ENCODE measurements at places on chromosomes 13 and 19. TPM values are rescaled to one million over a fixed set of nuclear protein-coding genes. Genes with fewer than 3 reads are reported as not detected.

DNA sequence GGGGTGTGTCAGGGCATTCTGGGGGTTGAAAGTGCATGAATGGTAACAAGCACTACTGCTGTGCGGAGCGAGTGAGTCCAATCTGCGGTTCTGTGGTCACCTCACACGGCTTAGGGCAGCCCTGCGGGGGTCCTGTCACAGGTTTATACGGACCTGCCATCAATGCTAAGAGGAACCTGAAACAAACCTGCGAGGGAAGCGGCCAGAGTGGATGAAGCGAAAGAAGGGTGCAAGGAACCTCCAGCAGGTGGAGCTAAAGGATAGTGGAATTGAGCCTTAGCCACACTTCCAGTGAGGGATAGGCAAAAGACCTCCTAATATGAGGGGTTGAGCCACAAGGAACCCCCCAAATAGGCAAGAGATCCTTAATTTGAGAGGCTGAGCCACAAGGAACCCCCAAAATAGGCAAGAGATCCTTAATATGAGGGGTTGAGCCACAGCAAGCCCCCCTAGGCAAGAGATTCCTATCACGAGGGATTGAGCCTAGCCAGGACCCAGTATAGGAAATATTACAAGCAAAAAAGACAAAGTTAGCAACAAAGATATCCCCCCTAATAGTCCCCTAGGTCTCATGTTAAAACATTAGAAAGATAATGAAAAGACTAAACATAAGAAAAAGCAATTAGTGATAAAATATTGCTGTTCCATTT lies 6.3 kb upstream of the ZNF69 start:
- DNase-seq: peak; percentile 47

Gene ZNF808
- 32.6 TPM for total RNA-seq

Gene C19orf18
- total RNA-seq: 2.4 TPM

GRCh38 chr13:32081591-32081990 lies 50.0 kb downstream of the FRY start:
- no peak for DNase-seq

DNA sequence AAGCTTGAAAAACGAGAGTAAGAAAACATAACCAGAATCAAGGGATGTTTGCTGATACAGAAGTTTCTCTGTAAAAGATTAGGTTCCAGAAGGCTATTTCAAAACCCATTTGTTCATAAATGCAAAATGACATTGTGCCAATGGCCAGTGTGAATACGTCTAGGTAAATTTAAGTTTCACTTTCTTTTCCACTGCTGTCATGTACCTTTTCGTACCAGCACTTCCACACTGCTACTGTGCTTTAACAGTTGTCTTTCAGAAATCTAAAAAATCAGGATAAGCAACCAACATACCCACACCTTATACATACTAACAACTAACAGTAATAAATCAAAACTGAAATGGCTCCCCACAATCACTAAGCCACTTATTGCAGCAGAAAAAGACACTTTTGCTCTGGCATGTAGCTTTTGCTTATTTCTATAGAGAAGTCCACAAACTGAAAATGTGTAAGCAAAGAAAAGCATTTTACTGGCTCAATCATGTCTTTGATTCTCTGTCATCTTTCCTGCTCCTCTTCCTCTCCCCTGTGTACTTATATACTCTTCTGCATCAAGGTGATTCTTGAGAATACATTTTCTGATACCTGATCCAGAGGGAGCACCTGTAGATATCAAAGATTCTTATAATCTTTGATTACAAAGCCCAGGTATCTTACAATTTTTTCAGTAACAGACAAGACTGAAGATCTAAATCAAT lies 34.3 kb downstream of the ELF1 start:
- DNase-seq: no peak

DNA sequence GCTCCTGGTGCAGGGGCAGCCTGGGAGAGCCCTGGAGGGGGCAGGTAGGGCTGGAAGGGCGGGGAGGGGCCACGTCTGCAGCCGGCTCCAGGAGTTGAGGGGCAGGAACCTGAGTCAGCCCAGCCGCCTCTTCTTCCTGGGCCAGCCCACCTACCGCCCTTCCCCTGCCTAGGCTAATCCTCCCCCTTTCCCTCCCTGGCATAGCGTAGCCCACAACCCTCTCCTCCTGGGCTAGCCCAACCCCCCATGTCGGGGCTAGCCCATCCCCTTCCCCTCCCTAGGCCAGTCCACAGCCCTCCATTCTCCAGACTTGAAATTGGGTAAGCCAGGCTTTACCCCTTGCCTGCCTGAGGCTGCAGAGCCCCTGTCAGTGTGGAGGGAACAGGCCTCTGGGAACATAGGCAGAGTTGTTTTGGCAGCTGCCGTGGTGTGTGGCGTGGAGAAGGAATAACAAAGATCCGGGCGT lies 20.6 kb upstream of the WDR18 start:
- DNase-seq: no peak

DNA sequence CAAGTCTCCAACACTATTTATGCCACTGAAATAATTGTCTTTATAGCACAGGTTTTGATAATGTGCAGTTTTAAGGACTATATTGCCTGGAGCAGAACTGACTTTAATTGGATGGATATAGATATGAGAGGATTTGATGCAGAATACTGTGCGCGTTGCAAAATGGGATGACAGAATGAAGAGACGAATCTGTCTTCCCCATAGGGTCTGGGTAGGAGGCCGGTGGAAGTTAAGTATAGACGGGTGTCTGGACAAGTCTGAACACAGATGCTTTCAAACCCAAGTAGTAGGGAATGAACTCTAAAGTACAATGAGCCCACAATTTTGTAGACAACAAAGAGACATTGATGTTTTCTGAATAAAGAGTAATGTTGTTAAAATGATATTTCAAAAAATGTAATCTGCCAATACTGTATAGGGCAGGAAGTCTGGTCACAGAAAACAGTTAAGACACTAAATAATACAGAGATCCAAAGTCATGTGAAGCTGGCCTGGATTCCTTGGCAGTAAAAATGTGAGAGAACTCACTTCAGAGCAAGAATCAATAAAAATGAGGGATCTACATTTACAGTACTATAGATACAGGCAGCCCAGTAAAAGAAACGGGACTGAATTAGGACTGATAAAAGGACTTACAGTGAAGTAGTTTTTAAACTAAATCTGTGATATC lies 125.5 kb downstream of the ENOX1 start:
- DNase-seq: no peak

GRCh38 chr19:17338433-17339078 lies 1.2 kb downstream of the GTPBP3 start:
- no peak for DNase-seq

GRCh38 chr13:51714663-51715168 lies 89.2 kb downstream of the DHRS12 start:
- DNase-seq: no peak

Gene OR10H2
- not detected for total RNA-seq

Gene ALOX5AP
- 8.4 TPM for total RNA-seq

Gene KIR3DL2
- not detected for total RNA-seq

GRCh38 chr13:109517517-109517916 lies 268.9 kb downstream of the IRS2 start:
- no peak for DNase-seq

Gene KIR2DL3
- total RNA-seq: not detected

Gene NANOS3
- 1.8 TPM for total RNA-seq

DNA sequence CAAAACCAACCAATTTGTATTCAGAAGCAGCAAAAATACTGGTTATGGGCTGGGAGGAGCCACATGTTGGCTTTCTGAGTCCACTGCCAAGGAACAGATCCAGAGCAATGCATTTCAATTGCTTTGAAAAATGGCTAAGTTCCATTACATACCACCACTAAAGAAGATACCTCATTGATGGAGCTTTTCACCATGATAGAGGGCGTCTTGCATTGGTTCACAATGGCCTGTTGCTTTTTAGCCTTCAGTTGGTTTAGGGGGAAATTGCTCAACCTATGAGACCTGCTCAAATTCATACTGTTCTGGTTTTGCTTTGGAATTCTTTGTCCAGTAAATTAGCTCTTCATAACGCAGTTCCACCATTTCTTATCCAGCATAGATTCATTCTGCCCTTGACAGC lies 21.2 kb upstream of the CPB2 start:
- no peak for DNase-seq

GRCh38 chr13:50891206-50891605 lies 18.4 kb upstream of the RNASEH2B start:
- no peak for DNase-seq

DNA sequence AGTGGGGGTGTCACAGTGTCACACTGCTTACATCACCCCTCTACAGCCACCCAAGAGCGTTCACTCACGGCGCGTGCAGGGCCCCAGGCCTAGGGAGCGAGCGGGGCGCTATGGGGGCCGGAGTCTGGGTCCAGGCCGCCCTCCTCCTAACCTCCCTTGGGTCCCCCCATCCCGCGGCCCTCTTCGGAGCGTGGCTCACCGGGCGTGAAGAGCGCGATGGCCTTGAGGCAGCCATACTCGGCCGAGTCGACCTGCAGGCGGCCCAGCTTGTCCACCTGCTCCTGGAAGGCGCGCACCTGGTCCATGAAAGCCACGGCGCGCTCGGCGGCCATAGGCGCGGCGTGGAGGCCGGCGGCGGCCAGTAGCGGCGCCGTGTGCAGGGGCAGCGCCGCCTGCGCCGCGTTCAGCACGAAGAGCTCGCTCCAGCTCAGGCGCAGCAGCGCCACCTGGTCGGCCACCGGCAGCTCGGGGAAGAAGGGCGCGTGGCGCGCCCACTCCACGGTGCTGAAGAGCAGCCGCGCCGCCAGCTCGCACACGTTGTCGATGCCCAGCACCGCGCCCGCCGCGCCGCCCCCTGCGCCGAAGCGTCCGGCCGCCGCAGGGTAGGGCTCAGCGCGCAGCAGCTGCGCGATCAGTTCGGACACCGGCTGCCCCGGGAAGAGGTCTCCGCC lies 9.4 kb downstream of the OCEL1 start:
- DNase-seq: peak; percentile 87

DNA sequence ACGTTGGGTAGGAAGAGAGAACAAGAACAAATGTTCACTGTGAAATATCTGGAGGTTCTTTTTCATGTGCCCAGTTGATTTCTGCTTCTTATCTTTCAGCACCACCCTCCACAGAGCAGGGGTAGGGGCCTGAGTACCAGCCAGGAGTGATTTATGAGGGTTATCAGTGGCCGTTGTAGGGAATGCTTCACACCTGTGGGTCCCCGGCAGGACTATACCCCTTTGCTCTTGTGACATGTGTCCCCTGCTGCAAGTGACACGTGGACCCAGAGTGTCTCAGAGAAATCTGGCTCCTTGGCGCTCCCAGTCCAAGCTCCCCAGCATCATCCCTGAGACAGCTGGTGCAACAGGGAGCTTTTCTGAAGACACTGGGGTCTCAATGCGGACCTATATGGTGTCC lies 29.7 kb downstream of the SIAH3 start:
- DNase-seq: no peak

GRCh38 chr13:80161219-80161618 lies 179.7 kb downstream of the SPRY2 start:
- DNase-seq: no peak

- DNase-seq: no peak
These were observed 134.7 kb upstream of the SLITRK5 start for GRCh38 chr13:87536499-87536898.

GRCh38 chr13:61531383-61532065 lies 115.9 kb upstream of the PCDH20 start:
- no peak for DNase-seq

GRCh38 chr19:4108767-4109625 lies 14.9 kb downstream of the MAP2K2 start:
- no peak for DNase-seq

GRCh38 chr13:73198991-73199411 lies 140.2 kb downstream of the KLF5 start:
- DNase-seq: no peak

DNA sequence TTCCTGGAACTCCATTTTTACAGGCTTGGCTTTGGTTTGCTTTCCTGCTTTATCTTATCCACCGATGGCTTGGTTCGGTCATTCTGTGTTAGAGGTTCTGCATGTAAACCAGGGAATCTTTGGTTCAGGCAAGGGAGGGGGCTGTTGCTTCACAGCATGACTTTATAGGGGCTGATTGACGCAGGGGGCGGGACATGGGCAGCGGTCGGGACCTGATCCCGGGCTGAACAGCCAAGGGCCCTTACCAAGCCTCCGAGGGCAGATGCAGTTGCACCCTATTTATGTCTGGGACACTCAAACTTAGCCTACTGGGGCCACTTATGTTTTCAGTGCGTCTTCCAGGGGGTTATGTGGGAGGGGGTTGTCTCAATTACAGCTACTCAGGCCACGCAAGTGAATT lies 312.4 kb downstream of the ZNF536 start:
- no peak for DNase-seq

GRCh38 chr19:41994521-41994971 lies 516 bp upstream of the ATP1A3 start:
- no peak for DNase-seq

Gene WBP4
- total RNA-seq: 18.6 TPM

- DNase-seq: no peak
These were observed 4.6 kb downstream of the PIK3R2 start for GRCh38 chr19:18157465-18158063.

DNA sequence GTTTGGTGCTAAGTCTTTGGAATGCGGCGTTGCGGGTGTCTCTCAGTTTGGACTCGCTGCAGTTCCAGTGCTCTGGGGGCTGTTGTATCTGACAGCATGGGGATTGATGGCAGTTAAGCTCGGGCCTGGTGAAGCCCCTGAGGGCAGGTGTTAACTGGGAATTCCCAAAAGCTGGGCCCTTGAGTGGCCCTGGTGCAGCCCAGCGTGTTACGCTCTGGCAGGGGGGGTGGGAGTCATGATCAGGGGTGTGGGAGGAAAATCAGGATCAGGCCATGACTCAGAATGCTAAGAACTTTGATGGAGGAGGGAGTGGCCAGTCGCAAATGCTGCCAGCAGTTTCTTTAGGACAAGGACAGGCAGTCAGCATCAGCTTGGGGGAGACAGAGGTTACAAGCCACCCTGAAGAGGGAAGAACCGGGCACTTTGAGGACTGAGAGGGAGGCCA lies 19.6 kb downstream of the AP2A1 start:
- DNase-seq: no peak

GRCh38 chr13:92807966-92808365 lies 418.6 kb upstream of the GPC6 start:
- no peak for DNase-seq

- no peak for DNase-seq
These were observed 4.1 kb upstream of the C1QTNF9B start for GRCh38 chr13:23901365-23901764.

Gene C19orf85
- not detected for total RNA-seq

GRCh38 chr13:43094901-43095300 lies 71.5 kb downstream of the DNAJC15 start:
- no peak for DNase-seq

Gene APOC1
- total RNA-seq: 1.00 TPM

Data from Right ventricle myocardium superior (tissue), 1 donor.